Activated T-cell treated with anti-CD3 and anti-CD28 coated beads for 1 hour (primary cell): ENCODE measurements at places on chromosomes 7 and 10.
A peak's percentile ranks its signal among the peaks of the same experiment; 100 is the strongest.

GRCh38 chr7:96695581-96695980 is 14.1 kb downstream of the SEM1 start:
- no peak for DNase-seq

- DNase-seq: no peak
Observed at GRCh38 chr10:33098951-33099663, 141.1 kb upstream of the ITGB1 start.

DNA sequence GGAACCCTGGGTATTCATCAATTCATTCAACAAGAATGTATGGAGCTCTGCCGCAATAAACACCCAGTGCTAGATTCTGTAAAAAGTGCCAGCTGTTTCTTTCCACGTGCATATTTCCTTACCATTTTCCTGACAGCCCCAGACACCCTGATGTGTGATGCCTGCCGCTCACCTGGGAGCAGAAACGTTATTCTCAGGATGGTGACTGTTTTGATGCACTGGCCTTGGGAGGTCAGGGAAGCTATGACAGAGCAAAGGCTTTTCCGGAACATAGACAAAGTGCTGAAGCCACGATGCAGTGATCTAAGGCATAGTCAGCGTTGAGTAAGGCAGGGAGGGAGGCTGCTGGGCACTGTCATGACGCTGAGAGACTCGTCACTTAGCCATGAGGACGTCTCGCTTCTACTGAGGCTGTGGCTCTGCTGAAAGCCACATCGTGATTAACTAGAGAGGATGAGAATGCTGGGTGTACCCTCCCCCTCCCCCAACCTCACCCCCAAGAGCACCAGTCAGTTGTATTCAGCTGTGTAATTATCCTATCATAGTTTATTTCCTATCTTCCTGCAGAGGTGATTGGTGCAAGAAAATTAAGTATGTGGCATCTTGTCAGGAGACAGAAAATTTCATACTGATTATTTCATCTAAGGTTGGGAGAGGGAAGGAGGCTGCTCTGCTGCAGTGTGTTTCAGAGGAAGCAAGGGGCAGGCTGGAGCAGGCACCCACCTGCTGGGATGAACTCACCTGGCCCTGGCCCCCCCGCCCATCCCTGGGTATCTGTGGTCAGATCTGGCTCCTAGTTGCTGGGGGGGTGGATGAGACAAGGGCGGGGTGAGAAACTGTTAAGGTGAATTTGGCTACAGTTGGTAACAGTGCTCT is 48.8 kb upstream of the SMNDC1 start:
- DNase-seq: no peak

- no peak for DNase-seq
Observed at GRCh38 chr10:69412232-69412790, 4.4 kb downstream of the TACR2 start.

GRCh38 chr10:79047584-79047874 is 21.2 kb upstream of the ZMIZ1 start:
- no peak for DNase-seq

- DNase-seq: no peak
Observed at GRCh38 chr10:33329178-33329577, 5.3 kb downstream of the NRP1 start.

DNA sequence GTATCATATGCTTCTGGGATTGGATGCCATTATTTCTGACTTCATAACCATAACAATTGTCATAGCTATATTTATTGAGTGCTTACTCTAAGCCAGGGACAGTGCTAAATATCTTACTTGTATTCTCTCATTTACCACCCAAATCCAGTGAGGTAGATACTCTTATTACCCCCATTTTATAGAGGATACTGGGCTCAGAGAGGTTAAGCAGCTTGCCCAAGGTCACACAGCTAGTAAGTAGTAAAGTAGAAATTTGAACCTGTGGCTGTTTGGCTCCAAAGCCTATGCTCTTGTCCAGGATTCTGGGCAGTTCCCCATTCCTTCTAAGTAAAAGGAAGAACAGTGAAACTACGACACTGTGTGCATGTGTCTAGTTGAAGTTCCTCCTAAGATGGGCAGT is 56.5 kb downstream of the COL13A1 start:
- no peak for DNase-seq

GRCh38 chr7:98624846-98625420 is 7.8 kb downstream of the NPTX2 start:
- DNase-seq: no peak

DNA sequence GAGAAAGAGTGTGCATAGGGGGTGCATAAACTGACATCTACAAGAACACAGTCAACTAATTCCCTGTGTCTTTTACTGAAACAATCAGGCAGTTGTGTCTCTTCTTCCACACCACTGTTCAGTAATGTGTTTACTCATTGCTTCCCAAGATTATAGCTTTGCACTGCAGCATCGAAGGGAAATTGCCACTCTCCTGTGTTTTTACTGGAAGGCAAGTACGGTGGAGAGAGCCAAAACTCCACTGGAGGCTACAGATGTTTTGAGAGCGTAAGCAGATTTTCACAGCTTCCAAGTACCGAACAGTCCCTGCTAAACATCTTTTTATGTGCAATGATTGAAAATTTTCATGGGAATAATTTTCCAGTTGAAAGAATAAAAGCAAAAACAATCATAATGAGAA is 510.5 kb upstream of the AKR1E2 start:
- no peak for DNase-seq

DNA sequence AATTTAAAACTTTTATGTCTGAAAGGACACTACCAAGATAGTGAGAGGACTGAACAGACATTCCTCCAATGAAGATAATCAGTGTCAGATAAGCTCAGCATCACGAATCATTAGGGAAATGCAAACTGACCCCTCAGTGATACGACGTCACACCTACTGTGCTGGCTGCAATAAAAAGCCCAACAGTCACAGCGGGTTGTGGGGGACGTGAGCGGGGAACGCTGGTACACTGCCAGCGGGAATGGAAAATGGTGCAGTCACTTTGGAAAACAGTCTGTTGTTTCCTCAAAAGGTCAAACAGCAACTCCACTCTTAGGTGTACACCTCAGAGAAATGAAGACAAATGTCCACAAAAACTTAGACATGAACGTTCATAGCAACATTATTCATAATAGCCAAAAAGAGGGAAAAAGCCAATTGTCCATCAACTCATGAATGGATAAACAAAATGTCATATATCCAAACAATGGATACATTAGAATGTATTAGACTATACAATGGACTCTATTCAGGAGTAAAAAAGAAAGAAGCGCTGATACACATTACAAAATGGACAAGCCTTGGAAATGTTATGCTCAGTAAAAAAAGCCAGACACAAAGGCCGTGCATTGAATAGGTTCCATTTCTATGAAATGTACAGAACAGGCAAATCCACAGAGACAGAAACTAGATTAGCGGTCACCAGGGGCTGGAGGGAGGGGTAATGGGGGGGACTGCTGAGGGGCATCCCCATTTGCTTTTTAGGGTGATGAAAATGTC is 2.4 kb upstream of the ECHS1 start:
- no peak for DNase-seq

DNA sequence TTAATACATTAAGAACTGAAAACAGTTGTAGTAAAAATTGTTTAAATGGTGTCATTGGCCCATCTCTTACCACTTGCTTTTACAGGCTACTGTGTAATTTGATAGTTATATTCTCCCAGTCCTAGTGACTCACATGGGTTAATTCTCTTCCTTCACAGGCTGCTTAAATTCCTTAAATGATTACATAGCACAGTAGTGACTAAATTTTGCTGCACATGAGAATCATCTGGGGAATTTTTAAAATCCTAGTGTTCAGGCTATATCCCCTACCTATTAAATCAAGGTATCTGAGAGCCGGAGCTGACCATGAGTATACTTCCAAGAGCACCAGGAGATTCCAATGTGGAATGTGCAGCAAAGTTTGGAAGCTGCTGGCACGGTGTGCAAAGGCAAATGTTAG is 45.3 kb upstream of the ZNF800 start:
- DNase-seq: no peak

GRCh38 chr7:142817506-142817905 is 37.4 kb upstream of the EPHB6 start:
- no peak for DNase-seq

- DNase-seq: no peak
Observed at GRCh38 chr7:28998105-28998504, 40.0 kb upstream of the TRIL start.

DNA sequence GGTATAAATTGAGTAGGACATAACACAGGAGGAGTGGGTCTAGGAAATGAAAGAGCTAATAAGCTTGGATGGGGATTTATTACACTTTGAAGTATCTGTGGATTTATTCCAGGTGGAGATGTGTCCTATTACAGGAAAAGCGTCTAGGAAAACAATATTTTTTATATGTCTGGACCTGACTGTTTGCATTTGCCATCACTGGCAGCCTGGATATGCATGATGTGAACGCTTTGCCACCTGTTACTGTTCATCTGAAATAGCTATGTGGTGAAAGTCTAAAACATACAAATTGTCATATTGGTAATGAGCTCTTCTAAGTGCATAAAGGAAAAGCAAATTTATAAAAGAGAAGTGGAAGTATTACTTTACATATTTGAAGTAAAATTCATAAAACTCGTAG is 31.6 kb upstream of the AGMO start:
- DNase-seq: no peak

- DNase-seq: no peak
Observed at GRCh38 chr7:17027143-17027788, 145.5 kb upstream of the AGR3 start.

DNA sequence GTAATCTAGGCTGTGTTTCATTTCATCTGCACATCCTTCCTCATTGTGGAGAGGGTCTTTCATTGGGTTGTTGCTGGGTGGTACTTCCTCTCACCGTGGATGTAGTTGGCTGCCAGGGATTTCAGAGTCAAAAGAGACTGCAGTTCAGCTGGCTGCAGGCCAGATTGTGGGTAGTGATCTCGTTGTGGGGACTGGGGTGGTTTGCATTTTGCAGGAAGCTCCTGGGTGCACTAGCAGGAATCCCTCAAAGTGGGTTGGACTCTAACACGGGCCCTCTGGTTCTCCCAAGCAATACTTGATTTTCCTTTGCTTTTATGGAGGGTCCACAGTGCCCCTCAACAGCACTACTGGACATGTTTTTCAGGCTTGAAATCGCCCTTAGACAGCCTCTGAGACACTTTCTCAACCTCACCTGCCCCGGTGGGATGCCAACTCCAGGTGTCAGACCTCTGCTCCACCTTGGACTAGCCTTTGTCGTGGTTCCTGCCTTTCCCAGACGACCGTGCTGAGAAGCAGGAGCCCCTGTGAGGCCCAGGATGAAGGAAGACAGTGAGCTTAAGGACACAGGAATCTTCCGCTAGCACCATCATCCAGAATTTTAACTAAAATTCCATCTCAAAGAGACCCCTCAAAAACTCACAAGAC is 23.9 kb upstream of the ZNF273 start:
- no peak for DNase-seq

- DNase-seq: peak; percentile 2
Observed at GRCh38 chr7:34320926-34321661, 336.9 kb upstream of the NPSR1 start.

GRCh38 chr7:98049034-98049433 is 57.6 kb upstream of the LMTK2 start:
- no peak for DNase-seq

GRCh38 chr10:83542774-83543411 is 596.4 kb upstream of the GHITM start:
- no peak for DNase-seq

GRCh38 chr10:114894911-114895310 is 43.1 kb upstream of the TRUB1 start:
- no peak for DNase-seq

DNA sequence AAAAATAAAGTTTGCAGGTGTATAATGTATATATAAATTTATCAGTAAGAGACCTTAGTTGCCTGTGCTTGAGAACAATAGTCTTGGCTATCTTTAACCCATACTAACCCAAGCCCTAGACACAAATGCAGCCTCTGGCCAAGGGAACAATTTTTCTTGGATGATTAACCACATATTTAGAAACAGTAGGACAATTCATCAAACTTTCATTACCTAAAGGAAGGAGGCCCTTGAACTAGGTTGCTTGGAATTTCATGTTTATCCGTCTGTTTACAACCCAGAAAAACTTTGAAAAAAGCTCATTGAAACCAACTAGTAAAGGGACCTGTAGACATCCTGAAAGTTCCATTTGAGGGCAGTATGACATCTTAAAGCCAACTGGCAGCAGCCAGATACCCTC is 8.9 kb upstream of the ERLIN1 start:
- no peak for DNase-seq

GRCh38 chr7:77404641-77405040 is 11.5 kb downstream of the GSAP start:
- no peak for DNase-seq

DNA sequence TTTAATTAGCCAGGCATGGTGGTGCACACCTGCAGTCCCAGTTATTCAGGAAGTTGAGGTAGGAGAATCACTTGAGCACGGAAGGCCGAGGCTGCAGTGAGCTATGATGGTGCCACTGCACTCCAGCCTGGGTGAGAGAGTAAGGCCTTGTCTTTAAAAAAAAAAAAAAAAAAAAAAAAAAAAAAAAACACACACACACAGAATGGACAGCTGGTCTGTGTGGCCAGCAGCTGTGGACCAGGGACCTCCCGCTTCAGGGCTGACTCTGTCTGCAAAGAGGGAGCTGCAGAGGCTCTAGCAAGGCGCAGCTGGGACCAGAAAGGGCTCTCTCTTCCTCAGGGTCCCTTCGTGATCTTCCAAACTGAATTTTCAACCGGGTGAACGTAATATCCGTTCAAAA is 53.6 kb upstream of the DNAAF5 start:
- DNase-seq: no peak

- peak; percentile 36 for DNase-seq
Observed at GRCh38 chr10:100872034-100872791, 40.5 kb upstream of the SLF2 start.

GRCh38 chr10:110304394-110304779 is 333 bp downstream of the SMNDC1 start:
- no peak for DNase-seq

- no peak for DNase-seq
Observed at GRCh38 chr7:143385891-143386781, 5.0 kb downstream of the ZYX start.

GRCh38 chr7:115300231-115300870 is 378.5 kb downstream of the MDFIC start:
- DNase-seq: no peak

DNA sequence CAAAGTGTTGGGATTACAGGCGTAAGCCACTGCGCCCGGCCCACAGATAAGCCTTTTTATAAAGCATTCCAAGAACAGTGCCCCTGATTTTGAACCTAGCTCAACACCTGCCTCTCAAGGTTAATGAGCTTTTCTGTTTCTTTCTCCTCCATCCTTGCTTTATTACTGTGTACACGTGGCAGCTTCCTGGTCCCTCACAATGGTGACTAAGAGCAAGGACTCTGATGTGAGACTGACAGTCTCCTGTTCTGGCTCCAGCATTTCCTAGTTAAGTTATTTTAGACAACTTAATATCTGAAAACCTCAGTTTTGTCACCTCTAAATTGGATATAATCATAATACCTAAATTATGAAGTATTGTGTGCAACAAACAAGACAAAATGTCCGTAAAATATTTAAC is 9.9 kb downstream of the HABP2 start:
- no peak for DNase-seq

DNA sequence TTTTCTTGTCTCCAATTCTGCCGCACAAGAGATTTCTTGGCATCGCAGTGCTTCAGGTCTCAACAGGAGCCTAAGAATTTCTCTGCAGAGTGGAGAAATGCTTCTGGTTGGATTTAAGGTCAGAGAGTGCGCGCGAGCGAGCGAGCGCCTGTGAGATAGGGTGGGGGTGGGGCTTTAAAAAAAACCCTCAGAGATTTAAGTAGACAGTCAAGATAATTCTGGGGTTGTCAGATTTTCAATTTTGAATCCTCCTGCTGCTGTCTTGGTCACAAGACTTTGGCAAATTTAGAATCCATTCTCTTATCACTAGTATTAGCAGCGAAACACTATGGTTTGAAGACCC is 49.7 kb downstream of the CPEB3 start:
- no peak for DNase-seq

- DNase-seq: no peak
Observed at GRCh38 chr10:62082729-62083411, 181.4 kb downstream of the ARID5B start.
